Activated gamma-delta T cell treated with anti-CD3 and anti-CD28 coated beads, Interleukin-2, amount 50 U/mL, for 16 hours (primary cell): ENCODE measurements at places on chromosomes 6 and 20.
A peak's percentile ranks its signal among the peaks of the same experiment; 100 is the strongest.

DNA sequence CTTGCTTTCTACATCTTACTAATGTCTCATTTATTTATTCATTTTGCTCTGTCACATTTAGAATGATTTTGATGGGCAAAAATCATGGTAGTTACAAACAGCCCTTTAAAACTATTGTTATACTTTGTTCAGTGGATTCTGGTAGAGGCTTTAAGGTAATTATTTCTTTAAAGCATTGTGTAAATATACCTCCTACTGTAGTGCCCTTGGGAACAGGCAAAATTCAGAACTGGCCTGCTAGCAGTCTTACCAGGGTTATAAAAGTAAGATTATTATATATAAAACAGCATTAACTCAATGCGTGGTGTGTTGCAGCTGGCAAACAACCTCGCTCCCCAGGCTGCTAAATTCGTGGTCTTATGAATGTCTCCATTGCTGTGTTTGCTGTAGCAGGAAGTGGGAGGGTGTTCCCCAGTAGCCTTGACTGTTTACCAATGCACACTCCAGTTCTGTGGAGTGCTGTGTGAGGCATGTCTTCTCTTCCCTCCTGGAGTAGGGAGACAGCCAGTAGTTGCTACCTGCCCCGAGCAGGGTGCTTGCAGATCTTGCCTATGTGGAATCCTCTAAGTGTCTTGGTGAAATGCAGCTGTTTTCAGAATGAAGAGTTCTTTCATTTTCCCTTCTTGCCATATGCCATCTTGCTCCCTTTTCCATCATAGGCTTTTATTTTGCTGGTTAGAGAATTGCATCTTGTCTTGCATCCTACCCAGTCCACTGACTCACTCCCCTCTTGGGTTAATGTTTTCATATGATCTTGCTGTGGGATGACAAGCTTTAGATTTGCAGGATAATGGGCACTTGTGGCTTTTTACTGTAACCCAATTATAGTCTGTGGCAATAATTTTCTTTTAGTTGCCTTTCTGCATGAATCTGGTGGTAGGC is 45.3 kb downstream of the IGF2R start:
- no peak for DNase-seq

- DNase-seq, result peak; percentile 27
These were observed 25.9 kb downstream of the ZBP1 start for GRCh38 chr20:57594092-57594951.

DNA sequence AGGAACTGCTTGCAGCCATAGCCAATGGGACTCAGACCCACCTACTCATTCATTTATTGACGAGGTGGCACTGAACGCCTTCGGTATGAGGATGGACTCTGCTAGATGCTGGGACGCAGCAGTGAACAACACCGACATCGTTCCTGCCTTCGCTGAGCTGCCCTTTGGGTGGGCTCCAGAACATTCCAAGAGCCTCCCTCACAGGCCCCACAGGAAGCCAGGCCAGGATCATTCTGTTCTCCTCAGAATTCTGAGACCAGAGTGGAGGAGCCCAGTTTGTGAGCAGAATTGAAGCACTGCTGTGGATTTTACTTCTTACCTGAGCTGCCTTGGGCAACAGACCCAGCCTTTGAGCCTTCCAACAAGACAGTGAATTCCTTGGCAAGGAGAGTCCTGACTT is 82.1 kb downstream of the KCNB1 start:
- no peak for DNase-seq

- no peak for DNase-seq
These were observed 64.6 kb upstream of the MCM9 start for GRCh38 chr6:118999494-119000040.

GRCh38 chr6:63066055-63066704 is 145.1 kb upstream of the FKBP1C start:
- DNase-seq, result no peak

GRCh38 chr6:107116328-107116892 is 1.1 kb upstream of the BEND3 start:
- no peak for DNase-seq

DNA sequence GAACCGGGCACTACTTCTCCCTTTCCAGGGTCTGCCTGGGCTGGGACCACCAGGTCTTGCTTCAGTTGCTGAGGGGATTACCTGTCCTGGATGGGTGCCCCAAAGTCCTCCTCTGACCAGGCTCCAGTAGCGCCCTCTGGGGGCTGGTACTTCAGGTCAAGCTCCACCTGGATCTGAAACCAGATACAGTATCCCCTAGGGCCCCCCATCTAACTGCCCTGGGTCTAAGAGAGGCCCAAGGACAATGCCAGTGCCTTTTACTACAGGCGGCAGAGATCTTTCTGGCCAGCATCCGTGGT is 11.2 kb upstream of the SPAG4 start:
- no peak for DNase-seq

GRCh38 chr6:41275489-41275888 is 11.0 kb downstream of the TREM1 start:
- DNase-seq, result no peak

- no peak for DNase-seq
These were observed 82.2 kb upstream of the FOXP4 start for GRCh38 chr6:41464019-41464418.

GRCh38 chr6:13261464-13261994 is 66.8 kb downstream of the TBC1D7 start:
- DNase-seq, result no peak

DNA sequence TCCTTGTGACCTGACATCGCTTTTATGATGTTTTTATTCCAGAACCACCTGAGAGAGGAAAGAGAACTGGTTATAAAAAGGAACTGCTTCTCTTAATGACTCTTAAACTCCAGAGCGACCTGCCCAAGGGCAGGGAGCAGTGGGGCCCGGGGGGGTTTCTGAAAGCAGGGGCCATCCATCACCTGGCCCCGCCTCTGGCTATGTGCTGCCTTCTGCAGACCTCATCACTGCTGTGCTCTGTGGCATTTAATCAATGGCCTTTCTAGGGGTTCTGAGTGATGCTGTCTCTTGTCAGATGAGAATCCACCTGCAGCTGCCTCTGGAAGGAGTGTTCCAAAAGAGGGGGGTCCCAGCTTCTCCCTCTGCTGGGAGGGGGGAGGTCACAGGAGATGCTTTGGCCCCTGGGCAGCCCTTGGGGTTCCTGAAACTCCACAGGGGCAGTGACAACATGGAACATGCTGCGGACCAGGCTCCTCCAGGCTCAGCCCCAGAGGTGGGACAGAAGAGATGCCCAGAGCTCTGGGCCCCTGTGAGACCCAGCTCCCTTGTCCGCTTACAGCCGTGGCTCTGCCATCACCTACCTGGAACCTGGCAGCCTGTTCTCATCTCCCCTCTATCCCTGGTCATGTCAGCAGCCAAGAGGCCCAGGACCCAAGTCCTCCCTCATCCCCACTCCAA is 177.1 kb upstream of the SULF2 start:
- DNase-seq, result no peak

DNA sequence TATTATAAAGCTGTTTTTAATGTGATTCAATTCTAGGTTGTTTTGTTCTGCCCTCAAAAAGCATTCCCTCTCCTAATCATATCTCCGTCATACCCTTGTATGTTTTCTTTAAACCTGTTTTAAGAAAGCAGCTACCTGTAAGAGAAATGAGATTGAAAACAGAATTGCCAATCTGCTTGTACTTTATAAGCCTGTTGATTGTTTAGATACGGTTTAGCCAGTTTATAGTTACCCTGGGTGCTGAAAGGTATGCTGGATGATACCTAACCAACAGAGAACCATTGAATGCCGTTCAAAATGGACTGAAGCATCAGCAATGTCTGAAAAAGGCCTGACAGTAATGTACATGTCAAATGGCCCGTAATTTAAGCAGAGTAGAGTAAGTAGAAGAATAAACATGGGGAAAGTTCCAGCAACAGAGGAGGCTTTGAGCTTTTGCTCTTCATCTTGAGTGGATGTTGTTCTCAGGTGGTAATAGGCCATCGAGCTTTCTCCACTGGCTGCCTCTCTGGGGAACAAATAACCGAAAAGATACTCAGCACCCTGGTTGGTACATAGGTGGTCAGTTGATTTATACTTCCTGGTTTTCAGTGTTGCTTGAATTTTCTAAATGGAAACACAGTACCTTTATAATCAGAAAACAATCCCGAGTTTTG is 27.5 kb downstream of the PTPN1 start:
- DNase-seq, result no peak

GRCh38 chr20:58088625-58089024 is 139.8 kb downstream of the ANKRD60 start:
- no peak for DNase-seq

GRCh38 chr6:46137387-46137786 is 7.6 kb downstream of the ENPP4 start:
- no peak for DNase-seq

DNA sequence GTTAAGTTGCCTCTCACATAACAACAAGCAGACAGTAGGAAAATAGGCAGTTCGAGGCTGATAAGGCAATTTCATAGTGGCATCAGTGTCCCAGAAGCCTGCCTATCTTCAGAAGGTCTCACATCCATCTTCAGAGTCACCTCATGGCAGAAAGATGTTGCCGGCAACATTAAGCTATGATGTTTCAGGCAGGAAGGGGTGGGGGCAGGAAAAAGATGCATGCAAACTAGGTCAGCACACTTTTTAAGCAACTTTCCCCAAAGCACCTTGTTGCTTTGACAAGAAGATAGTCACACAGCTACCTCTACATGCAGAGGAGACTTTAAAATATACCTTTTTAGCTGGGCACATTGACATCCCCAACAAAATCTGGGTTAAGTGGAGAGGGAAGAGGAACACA is 43.2 kb upstream of the SMIM8 start:
- no peak for DNase-seq

DNA sequence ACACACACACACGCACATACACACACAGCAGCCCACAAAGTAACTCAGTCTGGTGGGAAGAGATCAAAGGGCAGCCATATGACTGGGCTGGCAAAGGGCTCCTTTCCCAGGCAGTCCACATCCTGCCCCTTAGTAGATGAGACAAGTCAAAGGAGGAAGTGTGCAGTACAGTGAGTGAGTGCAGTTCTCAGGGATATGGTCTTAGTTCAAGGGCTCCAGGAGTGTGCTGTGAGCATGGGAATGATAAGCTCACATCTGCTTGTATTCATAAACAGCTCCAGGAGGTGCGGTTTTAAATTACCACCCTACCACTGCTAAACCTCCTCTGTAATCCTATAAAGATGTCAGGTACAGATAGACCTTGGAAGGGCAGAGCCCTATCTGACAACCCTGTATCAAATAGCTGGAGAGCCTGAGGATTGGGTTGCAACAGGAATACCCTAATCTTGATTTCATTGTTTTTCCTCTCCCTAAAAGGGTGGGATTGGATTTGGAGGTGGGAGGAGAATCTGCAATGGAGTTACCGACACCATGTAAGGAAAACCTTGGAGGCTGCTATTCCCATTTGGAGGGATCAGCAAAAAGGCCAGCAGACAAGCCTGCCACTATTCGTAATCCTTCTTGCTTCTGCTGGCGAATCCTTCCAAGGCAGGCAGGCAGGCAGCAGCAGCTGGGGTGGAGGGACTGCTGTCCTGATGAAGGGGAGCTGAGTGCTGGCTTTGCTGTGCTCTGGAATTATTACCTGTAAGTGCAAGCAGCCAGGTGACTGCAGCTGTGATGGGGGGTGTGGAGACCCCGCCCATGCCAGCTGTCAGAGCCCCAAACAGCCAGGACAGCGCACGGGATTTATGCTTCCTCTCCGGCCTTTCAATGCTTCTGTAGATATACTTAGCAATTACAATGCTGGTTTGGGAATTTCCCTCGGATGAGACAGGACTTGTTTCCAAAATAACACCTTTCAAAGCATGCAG is 342.7 kb downstream of the PRL start:
- DNase-seq, result no peak

- DNase-seq, result no peak
These were observed 74.5 kb downstream of the MACROD2 start for GRCh38 chr20:14069796-14070195.

DNA sequence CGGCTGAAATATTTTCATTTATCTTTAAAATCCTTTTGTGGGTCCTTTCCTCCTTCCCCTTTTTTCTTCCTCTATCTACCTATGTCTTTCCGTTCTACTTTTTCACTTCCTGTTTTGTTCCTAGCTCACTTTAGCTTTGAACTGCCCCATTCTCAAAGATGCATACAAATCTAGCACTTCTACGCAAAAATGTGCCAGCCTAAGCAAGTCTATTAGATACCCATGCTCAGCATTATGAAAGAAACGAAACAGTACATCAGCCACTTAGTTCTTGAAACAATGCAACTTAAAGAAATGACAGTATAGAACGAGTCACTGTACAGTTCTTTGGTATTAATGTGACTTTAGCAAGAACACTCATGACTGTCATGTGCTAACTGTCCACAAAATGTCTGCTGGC is 47.3 kb upstream of the MARCKS start:
- no peak for DNase-seq

DNA sequence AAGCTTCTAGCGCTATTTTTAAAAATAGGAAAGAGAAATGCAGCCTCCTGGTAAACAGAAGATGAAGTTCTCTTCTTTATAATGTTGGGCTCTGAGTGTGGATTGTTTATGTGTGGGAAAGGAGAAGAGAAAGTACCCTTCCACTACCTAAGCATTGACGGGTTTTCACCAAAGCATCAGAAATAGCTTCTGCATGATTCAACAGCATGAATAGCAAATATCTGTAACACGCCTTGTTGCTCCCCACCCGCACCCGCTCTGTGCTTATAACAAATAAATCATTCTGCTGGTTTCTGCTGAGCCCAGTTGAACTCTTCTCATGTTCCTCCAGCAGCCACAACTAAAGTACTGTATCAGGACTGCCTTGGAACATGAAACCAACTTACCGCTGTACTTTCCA is 20.7 kb downstream of the TXLNB start:
- DNase-seq, result no peak

GRCh38 chr20:58818586-58819285 is 32.0 kb downstream of the GNAS-AS1 start:
- peak; percentile 22 for DNase-seq

DNA sequence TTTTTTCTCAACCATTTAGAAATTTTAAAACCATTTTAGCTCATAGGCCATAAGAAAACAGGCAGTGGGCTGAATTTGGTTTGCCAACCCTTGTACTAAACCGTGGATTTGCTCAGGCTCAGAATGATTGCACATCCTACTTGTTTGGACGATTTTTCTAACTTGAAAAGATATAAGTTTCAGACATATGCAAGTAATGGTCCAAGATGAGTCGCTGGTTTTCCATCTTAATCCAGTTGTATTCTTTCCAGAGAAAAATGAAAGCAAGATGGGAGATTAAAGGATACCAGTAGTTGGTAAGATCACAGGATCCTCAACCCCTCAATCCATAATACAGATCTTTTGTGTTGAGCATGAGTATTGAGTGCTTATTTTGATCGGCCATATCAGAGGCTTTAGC is 250.9 kb downstream of the TINAG start:
- no peak for DNase-seq

DNA sequence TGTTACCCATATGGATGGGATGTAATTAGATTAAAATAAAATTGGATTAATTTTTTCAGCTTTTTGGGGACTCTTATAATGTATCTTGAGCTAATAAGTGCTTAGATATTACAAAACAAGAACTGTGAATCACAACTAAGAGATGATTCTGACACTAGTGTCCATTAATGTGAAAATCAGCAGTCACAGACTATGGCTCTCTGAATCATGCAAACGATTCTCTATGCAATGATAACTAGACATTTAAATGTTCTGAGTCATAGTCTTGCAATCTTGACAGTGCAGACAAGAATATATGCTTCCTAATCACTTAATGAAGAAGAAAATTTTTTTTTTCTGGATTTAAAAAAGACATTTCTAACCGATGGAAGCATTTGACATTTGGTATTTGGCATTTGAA is 82.2 kb upstream of the OPRM1 start:
- no peak for DNase-seq

- no peak for DNase-seq
These were observed 105.8 kb downstream of the SLX4IP start for GRCh38 chr20:10540636-10541493.

GRCh38 chr6:148570456-148570855 is 176.4 kb upstream of the UST start:
- no peak for DNase-seq
